ENCODE measurements at places on chromosomes 4 and X.

- DNase-seq: no peak
- peaks cover 12% of the 10 kb centered on the region for H3K4me1 ChIP-seq
- no peaks in the 10 kb centered on the region for H3K36me3 ChIP-seq
- no peaks in the 10 kb centered on the region for H3K27me3 ChIP-seq
- no peak overlapping the region for H3K27ac ChIP-seq
- H3K4me3 ChIP-seq: no peak overlapping the region
Measured at GRCh38 chr4:42482516-42483327, 85.4 kb downstream of the SHISA3 start.

- no peaks in the 10 kb centered on the region for H3K27me3 ChIP-seq
- no peaks in the 10 kb centered on the region for H3K36me3 ChIP-seq
- no peaks in the 10 kb centered on the region for H3K4me1 ChIP-seq
- no peak overlapping the region for H3K4me3 ChIP-seq
- DNase-seq: no peak
- H3K27ac ChIP-seq: no peak overlapping the region
Measured at GRCh38 chrX:15413101-15413500, 28.9 kb upstream of the VEGFD start.

DNA sequence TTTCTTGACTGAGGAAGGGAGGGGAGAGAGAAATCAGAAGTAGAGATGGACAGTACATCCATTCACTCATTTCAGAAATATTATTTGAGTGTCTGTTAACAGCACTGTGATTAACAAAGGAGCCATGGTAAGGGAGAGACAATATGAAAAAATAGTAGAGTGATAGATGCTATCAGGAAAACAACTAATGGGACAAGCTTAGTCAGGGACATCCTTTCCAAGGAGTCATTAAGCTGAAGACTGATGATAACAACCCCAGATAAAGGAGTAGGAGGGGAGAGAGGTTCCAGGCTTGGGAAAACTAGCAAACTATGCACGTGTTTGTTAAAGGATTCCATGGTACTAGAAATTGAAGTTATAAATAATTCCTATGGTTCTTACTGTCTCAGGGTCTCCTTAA, 122.2 kb downstream of the CBR4 start:
- no peaks in the 10 kb centered on the region for H3K4me1 ChIP-seq
- H3K36me3 ChIP-seq: peaks cover 14% of the 10 kb centered on the region
- H3K4me3 ChIP-seq: no peak overlapping the region

DNA sequence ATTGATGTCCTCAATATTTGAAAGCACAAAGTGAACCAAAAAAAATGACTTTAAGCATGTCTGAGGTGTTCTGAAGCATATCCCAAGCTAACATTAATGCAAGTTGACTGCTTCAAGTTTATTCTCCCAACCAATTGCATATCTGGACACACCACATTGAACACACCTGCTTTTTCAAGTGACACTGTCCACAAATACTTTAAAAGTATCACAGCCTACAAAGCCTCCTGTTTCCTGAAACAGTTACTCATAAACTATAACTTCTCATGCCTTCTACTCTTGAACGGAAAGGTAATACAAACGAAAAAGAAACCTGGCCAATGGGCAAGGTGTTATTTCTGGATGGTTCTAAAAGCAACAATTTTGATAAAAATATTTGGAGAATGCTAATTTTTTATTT, 1.1 kb downstream of the CDKL2 start:
- H3K36me3 ChIP-seq: no peaks in the 10 kb centered on the region
- H3K27me3 ChIP-seq: no peaks in the 10 kb centered on the region
- no peak for DNase-seq
- H3K4me3 ChIP-seq: no peak overlapping the region

- H3K4me3 ChIP-seq: no peak overlapping the region
- no peaks in the 10 kb centered on the region for H3K4me1 ChIP-seq
Measured at GRCh38 chrX:97021680-97022079, 138.0 kb downstream of the RPA4 start.

- peaks cover 7% of the 10 kb centered on the region for H3K4me1 ChIP-seq
- no peak overlapping the region for H3K27ac ChIP-seq
- H3K36me3 ChIP-seq: no peaks in the 10 kb centered on the region
- no peak for DNase-seq
- H3K27me3 ChIP-seq: no peaks in the 10 kb centered on the region
Measured at GRCh38 chrX:10008483-10009056, 41.4 kb downstream of the CLDN34 start.

- no peaks in the 10 kb centered on the region for H3K4me1 ChIP-seq
- H3K4me3 ChIP-seq: no peak overlapping the region
- no peak overlapping the region for H3K27ac ChIP-seq
- H3K27me3 ChIP-seq: no peaks in the 10 kb centered on the region
- H3K36me3 ChIP-seq: no peaks in the 10 kb centered on the region
Measured at GRCh38 chr4:22988526-22988925, 295.8 kb downstream of the GBA3 start.

GRCh38 chrX:38768079-38768478, 33.2 kb upstream of the MID1IP1 start:
- no peaks in the 10 kb centered on the region for H3K27me3 ChIP-seq
- H3K4me3 ChIP-seq: no peak overlapping the region
- H3K36me3 ChIP-seq: no peaks in the 10 kb centered on the region
- H3K27ac ChIP-seq: no peak overlapping the region
- DNase-seq: no peak

DNA sequence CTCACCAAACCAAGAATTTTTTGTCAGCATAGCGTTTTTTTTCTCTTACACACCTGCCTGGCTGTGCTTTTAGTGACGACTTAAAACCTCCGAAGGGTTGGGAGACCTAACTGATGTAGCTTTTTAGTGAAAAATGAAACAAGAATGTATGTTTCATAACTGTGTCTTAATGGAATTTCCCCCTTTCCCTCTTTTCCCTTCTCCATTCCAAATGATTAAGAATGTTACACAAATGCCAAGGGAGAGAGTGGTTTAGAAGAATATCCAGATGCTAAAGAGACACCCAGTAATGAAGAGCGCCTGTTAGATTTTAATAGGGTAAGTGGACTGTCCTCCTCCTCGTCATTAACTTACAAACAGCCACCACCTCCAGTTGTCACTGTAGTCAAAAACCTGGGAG, 33.2 kb upstream of the TBC1D14 start:
- peaks cover 26% of the 10 kb centered on the region for H3K36me3 ChIP-seq
- H3K27me3 ChIP-seq: no peaks in the 10 kb centered on the region
- H3K27ac ChIP-seq: no peak overlapping the region
- H3K4me3 ChIP-seq: no peak overlapping the region
- no peak for DNase-seq

- no peaks in the 10 kb centered on the region for H3K36me3 ChIP-seq
- no peak overlapping the region for H3K27ac ChIP-seq
- H3K4me1 ChIP-seq: no peaks in the 10 kb centered on the region
- H3K4me3 ChIP-seq: no peak overlapping the region
Measured at GRCh38 chrX:101973066-101973465, 41.2 kb upstream of the ZMAT1 start.

DNA sequence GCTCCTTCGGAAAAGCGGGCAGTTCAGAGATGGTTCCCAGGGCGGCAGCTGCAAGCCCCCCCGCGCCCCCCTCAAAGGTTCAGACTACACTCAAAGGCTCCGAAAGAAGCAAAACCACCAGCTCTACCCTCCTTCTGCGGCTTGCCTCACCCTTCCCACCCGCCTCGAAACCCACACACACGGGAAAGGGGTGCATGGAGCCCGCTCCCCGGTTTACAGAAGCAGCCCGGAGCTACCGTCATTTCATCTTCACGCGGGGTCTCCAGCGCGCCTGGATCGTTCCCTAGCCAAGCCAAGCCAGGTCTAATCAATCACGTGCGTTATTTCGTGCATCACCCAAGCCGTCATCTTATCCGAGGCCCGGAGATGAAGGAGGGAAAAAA, 1.2 kb downstream of the NLGN4X start:
- H3K36me3 ChIP-seq: no peaks in the 10 kb centered on the region
- no peaks in the 10 kb centered on the region for H3K27me3 ChIP-seq
- H3K27ac ChIP-seq: no peak overlapping the region
- no peaks in the 10 kb centered on the region for H3K4me1 ChIP-seq

Measured in H1 (cell line).